ENCODE measurements at places on chromosomes 12 and 14. TPM values are rescaled to one million over a fixed set of nuclear protein-coding genes. Genes with fewer than 3 reads are reported as not detected.

GRCh38 chr12:86712425-86712843, 456.2 kb upstream of the MGAT4C start:
- DNase-seq, result no peak

- no peak for DNase-seq
Measured at GRCh38 chr12:55696141-55696540, 11.6 kb downstream of the ITGA7 start.

DNA sequence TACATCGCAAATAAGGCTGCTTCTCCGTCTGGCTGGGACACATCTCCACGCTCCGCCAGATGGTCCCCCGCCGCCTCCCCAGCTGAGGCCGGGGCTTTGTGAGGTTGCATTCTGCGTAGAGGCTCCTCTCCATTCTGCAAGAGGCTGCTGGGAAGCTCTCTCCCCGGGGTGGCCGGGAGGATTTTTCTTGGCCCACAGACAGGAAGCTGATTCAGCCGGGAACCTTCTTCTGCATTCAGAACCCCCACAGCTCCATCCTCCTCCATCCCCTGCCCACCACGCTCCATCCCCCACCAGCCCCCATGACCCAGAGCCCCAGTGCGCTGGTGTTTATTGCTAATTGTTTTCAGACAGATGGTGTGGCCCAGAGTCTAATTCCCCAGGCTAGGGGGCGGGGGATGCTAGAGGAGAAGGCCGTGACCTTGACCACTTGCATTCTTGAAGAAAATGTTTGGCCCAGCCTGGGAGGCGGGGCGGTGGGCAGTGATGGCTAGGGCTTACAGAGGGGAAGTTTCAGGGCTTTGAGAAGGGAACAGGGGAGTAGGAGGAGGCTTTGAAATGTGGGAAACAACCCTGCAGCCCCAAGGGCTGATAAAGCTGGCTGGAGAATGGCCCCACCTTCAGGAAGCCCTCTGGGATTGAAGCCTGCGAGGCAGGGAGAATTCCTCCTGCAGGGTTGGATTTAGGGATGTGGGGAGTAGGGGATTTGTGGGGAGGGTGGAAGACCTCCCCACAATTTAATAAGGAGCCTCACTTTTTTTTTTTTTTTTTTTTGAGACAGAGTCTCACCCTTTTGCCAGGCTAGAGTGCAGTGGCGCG, 88.5 kb upstream of the NCOR2 start:
- no peak for DNase-seq

DNA sequence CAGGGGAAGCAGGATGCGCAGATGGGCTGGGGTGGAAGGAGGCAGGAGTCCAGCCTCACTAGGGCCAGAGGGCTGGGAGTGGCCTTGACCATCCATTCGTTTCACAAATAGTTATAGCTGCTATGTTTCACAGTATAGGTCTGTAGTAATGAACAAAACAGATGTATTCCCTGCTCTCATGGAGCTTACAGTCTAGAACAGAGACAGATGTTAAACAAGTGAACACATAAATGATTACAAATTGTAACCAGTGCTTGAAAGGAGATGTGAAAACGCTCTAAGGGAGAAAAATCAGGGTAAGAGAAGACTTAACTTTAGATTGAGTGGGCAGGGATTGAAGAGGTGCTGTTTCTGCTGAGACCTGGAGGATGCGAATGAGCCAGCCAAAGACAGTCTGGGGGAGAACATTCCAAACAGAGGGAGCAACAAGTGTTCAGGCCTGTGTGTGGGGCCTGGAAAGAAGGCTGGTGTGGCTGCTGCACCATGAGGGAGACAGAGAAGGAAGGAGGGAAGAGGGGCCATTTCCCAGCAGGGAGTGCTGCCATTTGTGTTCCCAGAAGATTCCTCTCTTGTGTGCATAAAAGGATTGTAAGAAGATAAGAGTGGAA, 14.6 kb downstream of the CFAP251 start:
- DNase-seq, result no peak

PPTC7 gene
- total RNA-seq, result 49.4 TPM

GRCh38 chr12:33265900-33266299, 173.7 kb downstream of the SYT10 start:
- DNase-seq, result no peak

GRCh38 chr12:70772836-70773235, 135.6 kb upstream of the PTPRB start:
- DNase-seq, result no peak

Data from T-helper 17 cell (primary cell).